ENCODE measurements at places on chromosomes 11 and 22.

DNA sequence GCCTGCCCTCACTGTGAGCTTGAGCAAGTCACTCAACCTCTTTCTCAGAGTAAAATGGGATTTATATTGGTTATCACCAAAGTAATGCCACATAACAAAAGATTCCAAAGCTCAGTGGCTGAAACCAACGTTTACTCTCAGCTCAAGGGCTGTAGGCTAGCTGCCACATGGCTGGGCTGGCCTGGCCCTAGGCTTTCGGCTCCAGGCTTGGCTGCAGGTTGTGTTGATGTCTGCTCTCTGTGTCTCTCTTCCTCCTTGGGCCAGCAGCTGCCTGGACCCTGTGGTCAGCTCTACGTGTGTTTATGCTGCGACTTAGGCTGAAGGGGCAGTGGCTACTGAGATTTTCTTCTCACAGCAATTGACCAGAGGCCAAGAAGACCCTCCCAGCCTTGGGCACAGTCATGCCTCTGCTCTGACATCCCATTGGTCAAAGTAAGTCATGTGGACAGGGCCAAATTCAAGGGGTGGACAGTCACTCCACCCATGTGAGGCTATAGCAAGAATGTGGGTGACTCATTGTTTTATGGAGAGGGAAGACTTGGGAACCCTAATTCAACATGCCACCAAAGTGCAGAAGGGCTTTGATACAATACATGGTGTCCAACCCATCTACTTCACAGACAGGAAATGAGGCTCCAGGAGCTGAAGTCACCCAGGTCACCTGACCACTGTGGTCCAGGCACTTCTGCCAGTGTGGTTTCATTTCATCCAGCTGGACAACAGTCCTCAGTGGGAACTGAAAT lies 90.6 kb downstream of the TSPAN18 start:
- DNase-seq = no peak

DNA sequence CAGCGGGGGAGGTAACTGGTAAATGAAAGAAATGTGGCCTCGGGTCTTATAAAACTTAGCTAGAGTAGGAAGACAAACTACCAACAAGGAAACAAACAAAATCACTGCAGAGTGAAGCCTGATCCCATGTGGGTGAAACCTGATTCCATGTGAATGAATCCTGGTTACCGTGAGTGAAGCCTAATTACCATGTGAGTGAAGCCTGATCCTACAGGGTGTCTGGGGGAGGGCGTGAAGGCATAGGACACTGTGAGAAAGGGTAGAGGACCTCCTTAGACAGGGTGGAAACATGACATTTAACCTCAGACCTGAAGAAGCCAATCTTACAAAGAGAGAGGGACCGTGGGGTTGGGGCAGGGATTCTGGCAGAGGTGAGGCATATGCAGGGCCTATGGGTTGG lies 106.2 kb upstream of the USP47 start:
- no peak for DNase-seq

- DNase-seq = no peak
Measured at GRCh38 chr22:49699476-49699875, 128.2 kb downstream of the BRD1 start.

GRCh38 chr11:2742201-2742600 lies 42.4 kb upstream of the KCNQ1OT1 start:
- no peak for DNase-seq

GRCh38 chr11:81070948-81071347 lies 1630.1 kb upstream of the TENM4 start:
- DNase-seq = no peak

DNA sequence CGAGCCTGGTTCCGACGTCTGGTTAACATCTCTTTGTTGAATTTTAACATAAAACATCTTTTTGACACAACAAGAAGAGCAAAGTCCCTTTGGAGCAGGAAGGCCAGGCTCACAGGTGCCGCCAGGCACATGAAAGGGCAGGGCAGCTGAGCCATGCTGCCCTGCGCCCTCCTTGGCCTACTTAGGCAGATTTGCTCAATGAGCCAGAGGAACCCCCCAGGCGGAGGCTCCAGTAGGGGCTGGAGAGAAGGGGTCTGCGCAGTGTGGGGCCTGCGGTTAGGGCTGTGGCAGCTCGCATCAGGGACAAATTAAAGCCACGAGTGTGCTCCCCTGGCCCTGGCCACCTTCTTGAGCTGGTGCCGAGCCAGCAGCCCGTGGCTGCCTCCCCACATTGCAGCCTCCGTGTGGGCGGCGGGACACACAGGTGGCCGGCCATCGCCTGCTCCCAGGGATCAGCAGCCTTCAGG lies 9.9 kb upstream of the SLC22A12 start:
- DNase-seq = no peak

- no peak for DNase-seq
Measured at GRCh38 chr11:59195586-59195985, 17.1 kb downstream of the MPEG1 start.

DNA sequence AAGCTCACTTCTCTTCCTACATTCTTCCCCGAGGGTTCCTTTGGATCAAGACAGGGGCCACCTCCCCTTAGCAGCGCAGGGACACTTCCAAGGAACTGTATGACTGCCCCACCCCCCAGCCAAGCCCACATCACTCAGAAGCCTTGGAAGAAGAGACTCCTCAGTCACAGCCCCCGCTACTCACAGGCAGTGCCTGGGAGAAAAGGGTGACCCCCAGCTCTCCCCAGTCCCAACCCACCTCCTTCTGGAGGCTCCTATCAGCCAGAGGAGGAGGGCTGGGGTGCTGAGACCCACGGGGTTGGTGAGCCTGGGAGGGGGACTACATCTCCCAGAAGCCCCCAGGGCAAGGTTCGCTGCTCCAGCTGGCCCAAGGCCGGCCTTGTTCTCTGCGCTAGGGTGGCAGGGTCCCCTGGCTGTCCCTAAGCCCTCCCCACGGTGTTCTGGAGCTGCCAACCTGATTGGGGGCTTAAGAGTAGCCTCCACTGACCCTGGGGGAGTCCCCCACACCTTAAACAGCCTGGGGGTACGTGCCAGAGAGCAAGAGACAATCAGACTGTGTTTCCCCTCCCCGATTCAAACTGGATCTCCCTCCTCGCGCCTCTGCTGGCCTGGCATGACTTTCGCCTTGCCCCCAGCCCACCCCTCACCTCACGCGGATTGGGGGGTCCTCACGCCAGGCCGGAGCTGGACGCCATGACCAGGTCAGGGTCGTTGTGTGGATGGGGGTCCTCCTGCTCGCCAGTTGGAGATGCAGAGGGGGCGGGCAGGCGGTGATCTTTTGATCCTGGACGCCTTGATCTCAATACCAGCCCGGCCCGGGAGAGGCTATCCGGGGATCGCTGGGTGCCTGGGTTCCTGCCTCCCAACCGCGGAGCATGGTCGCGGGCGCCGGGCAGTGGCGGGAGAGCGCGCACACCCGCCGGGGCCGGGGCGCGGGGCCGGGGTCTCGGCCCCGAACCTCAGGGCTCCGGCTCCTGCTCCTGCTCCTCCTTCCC lies 838 bp downstream of the BCL9L start:
- DNase-seq = no peak

DNA sequence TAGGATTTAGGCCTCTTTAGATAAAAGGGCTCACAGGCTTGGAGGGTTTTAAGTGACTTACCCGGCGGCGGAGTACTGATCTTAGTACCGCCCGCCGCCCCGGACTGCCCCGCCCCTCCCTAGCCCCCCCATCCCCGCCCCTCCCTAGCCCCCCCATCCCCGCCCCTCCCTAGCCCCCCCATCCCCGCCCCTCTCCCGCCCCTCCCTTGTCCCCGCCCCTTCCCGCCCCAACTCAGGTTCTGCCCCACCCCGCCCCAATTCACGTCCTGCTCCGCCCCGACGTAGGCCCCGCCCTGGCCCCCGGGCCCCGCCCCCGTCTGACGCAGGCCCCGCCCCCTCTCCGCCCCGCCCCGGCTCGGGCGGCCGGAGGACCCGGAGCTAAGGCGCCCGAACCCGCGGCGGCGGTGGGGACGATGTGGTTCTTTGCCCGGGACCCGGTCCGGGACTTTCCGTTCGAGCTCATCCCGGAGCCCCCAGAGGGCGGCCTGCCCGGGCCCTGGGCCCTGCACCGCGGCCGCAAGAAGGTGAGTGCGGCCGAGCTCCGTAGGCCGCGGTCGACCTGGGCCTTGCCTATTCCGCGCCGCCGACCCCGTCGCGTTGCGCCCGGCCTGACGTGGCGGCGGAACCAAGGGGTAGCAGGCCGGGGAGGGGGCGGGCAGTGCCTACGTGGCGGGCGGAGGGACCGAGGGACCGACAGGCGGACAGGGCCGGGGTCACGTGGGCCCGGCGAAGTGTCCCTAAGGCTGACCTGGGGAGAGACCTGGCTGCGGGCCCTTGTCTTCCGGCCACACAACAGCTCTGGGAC lies at the start of gene SCYL1:
SCYL1 (plus strand) TSS at position 343 of the 805 bp plus-strand sequence; CDS start at position 414, 71 bp downstream.
- DNase-seq = peak; percentile 86

- DNase-seq = no peak
Measured at GRCh38 chr22:46750863-46751443, 11.5 kb upstream of the TBC1D22A start.

DNA sequence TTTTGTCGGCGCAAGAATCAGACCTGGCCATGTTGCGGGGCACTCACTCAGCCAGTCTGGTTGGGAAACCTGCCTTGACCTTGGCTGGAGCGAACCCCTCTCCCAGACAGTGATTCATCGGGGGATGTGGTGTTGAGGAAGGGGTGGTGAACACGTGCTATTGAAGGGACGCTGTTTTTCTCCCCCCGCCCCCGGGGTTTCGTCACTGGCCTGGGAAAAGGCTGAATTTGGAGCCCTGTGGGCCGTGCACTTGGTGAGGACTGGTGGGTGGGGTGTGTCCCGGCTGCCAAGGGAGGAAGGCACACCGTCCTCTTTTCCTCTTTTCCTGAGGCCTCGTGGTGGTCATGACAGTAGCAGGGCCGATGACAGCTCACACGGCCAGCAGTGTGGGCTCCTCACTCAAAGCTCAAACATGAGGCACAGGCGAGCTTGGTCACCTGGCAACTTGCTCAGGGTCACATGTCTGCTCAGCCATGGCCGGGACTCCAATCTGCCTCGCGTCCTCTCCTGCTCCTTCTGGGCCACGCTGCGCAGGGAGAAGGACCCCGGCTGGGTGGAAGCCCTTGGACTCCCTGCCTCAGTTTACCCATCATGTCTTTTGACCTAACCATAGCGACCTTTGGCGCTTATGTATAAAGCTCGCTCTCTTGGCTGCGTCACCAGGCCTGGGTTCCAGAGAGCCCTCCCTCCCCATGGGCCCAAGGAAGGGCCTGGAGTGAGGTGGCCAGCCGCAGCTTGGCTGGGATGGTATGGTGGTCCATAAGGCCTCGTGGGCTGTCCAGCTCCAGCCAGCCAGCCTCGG lies 49.4 kb downstream of the SMIM38 start:
- DNase-seq = no peak

GRCh38 chr22:45397806-45398205 lies 15.6 kb downstream of the SMC1B start:
- DNase-seq = no peak

DNA sequence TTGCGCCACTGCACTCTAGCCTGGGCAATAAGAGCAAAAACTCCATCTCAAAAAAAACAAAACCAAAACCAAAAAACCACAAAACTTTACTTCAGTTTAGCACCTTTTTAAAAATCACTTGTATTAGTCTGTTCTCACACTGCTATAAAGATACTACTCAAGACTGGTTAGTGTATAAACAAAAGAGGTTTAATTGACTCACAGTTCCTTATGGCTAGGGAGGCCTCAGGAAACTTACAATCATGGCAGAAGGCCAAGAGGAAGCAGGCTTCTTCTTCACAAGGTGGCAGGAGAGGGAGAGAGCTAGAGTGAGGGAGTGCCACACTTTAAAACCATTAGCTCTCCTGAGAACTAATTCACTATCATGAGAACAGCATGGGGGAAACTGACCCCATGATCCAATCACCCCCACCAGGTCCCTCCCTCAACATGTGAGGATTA lies 261.3 kb downstream of the TMEM135 start:
- no peak for DNase-seq

DNA sequence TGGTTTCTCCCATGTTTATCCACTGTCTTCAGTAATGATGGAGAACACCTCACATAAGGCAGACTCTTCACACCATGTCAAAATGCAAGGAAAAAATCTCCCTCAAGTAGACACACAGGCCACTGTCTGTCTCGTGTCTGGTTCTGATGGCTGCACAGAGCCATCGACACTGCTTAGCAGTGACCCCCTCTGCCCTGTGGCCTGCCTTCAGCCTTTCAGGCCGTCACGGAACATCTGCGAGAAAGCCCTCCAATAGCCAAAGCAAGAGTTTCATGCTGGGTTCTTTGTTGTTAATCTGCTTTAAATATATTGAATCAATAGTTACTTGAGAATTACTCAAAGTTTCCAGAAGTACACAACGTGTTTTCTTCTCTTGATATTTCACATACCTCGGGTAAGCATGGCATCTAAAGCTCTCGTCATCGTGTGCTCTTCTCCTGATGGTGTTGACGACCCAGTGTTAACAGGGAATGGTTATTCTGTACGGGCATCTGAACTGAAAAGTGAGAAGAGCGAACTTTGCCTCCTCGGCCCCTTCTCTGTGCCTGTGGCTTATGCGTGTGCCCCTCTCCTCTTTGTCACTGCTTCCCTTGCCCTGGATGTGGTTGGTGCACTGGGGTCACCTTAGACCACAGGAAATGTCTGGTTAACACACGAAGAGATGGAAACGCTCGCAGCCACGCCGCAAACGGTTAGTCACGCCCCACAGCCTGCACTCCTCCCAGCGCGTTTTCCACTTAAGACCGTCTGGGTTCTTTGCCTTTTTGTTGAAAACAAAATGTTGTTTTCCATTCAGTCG lies 33.4 kb upstream of the CTTN start:
- no peak for DNase-seq

- no peak for DNase-seq
Measured at GRCh38 chr11:122038543-122038942, 77.5 kb downstream of the BLID start.

DNA sequence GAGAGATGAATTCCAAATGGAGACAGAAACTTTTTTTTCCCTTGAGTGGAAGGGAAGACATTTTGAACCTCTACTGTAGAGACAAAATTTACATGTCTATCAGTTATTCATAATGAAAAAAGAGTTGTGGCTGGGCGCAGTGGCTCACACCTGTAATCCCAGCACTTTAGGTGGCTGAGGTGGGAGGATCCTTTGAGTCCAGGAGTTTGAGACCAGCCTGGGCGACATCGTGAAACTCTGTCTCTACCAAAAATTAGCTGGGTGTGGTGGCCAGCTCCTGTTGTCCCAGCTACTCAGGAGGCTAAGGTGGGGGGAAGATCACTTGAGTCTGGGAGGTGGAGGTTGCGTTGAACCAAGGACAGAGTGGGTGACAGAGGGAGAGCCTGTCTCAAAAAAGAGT lies 4.1 kb downstream of the EED start:
- DNase-seq = no peak
